Endothelial cell of umbilical vein (primary cell): ENCODE measurements at places on chromosomes 5 and 9.

DNA sequence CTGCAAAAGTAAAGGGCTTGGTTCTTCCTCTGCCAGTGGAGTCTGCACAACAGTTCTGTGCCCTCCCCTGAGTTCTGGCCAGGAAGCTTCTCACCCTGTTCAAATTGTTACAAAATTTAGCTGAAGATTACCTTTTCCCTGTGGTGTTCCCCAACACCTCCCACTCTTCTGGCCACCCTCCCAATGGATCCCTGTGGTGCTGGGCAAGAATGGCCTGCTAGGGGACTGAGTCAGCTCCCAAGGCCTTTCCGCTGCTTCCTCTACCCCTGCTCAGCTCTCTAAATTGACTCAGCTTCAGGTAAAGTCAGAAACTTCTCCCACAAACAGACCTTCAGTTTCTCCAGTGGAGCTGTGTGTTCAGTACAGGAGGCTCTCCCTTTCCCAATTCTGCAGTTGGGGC lies 186.0 kb downstream of the NR2F1-AS1 start:
- no peak for DNase-seq

DNA sequence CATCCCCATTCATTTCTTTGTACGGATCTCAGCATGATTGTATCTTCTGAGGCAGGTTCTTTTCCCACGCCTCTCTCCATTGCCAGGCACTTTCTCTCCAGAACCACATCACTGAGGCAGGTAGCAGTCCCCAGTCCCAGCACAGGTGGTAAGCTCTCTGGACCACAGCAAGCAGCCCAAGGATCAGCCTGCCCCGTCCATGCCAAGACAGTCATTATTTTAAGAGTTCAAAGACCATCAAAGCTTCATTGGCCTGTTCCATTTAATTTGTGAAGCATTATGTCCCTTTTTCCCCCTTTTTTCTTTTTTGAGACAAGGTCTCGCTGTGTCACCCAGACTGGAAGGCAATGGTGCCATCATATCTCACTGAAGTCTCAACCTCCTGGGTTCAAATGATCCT lies 171.7 kb downstream of the AUH start:
- no peak for DNase-seq

GRCh38 chr9:4937446-4937845 lies 47.6 kb upstream of the JAK2 start:
- no peak for DNase-seq

DNA sequence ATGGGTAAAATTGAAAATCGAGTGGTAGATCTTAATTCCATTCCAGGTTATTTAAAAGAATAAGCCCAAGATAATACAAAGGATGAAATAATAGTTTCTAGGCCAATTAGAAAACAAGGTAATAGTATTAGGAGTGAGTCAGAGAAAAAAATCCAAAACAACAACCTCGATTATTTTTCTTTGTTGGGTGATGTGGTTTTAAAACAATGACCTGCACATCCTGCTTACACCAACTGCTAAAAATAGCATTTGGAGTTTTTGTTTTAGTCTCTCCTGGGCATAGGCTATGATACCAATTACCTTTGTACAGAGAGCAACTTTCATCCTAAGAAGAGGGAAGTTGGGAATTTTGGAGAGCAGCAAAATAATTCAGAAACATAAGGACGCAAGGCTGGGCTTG lies 101.7 kb upstream of the MYO10 start:
- DNase-seq = peak; percentile 85

- DNase-seq = no peak
These were observed 258.2 kb downstream of the MAST4 start for GRCh38 chr5:66854416-66854815.

GRCh38 chr5:179237770-179238627 lies 107.3 kb downstream of the ADAMTS2 start:
- no peak for DNase-seq
